Stimulated activated CD8-positive, alpha-beta memory T cell treated with anti-CD3 and anti-CD28 coated beads, Interleukin-7, amount 100 ng/mL, for 48 hours (primary cell): ENCODE measurements at places on chromosomes 6 and 20.

- DNase-seq, result no peak
Measured at GRCh38 chr6:42093582-42094329, 43.4 kb downstream of the TAF8 start.

GRCh38 chr20:32495217-32495565 lies 89.9 kb downstream of the NOL4L start:
- no peak for DNase-seq

DNA sequence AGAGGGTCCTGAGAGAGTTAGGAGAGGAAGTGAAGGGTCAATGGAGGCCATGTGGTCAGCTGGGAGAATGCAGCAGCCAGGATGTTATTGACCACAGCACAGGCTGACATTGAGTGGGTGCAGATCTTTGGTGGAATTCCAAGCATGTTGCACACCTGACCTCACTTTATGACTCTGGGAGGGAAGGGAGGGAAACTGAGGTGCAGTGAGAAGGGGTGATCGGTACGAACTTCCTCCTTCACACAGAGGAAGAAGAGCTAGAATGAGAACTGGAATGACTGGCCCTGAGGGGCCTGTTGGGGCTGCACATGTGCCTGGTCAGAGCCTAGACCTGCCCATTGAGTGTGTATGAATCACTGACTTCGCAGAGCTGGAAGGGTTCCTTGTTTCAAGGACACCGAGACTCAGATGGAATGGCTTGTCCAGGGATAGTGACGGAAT lies 9.8 kb downstream of the FAM83D start:
- DNase-seq, result no peak

DNA sequence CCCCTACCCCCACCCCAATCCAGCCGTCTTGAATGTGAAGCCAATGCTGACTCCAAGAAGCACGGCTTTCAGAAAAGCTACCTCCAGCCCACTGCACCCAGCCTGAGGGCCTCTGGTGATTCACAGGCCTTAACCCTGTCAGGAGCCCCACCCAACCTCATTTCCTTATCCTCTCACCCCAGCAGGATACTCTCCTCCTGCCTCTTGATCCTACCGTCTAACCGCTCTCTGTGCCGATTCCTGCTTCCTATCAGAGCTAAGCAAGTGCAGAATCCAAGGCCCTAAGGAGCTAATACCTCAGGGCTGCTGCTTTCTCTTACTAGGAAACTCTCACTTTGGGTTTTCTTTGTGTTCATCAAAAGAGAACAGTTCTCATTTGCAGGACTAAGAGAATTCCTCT lies 47.2 kb downstream of the TRERF1 start:
- DNase-seq, result no peak

DNA sequence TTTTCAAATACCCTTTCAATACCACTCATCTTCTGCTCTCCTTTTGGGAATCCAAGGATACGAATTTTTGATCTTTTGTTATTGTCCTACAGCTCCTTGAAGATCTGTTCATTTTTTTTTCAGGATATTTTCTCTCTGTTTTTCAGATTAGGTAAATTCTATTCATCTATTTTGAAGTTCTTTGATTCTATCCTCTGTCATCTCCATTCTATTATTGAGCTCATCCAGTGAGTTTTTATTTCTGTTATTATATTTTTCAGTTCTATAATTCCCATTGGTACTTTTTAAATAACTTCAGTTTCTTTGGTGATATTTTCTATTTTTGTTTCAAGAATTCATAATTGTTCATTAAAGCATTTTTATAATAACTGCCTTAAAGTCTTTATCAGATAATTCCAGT lies 14.7 kb upstream of the ADTRP start:
- DNase-seq, result no peak

GRCh38 chr20:48333707-48334106 lies 494.1 kb downstream of the PREX1 start:
- DNase-seq, result no peak

DNA sequence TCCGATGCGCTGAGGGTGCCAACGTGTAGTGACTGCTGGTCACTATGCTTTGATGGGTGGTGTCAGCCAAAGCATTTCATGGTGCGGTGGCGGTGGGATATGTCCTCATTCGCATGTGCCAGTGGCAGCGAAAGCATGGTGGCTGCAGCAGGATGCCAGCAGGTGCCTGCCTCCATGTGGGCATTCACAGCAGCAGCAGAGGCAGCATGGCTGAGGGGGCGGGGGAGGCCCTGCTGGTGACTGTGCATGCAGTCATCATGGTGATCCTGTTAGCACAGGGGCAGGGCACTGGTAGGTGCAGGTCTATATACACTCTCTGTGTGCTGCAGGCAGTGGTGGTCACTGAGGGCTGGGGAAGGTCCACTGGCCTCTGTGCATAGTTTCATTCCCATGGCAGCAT lies 22.0 kb downstream of the FIG4 start:
- no peak for DNase-seq

- DNase-seq, result no peak
Measured at GRCh38 chr6:132070356-132070755, 119.2 kb upstream of the CCN2 start.

DNA sequence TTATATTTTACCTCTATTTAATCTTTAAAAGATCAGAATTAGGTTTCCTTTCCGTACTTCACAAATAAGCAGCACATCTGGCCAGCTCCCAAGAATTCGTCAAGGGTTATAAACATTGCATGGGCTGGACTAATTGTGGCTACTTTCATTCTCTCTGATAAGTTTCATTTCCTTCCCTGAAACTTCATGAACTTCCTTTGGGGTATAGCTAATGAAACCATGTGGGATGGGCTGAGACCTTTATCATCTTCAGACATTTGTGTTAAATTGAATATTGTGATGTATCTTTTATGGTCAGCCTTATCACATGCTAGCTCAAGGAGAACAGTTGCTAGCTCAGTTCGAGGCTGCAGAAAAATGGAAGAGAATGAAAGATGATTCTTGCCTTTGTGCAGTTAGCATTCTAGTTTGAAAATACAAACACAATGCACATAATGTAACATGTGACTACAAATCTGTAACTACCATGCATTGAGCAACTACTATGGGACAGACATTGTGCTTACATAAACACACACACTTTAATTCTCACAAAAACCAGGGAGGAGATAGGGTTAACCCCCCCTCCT lies 1.7 kb upstream of the GMPR start:
- DNase-seq, result no peak

DNA sequence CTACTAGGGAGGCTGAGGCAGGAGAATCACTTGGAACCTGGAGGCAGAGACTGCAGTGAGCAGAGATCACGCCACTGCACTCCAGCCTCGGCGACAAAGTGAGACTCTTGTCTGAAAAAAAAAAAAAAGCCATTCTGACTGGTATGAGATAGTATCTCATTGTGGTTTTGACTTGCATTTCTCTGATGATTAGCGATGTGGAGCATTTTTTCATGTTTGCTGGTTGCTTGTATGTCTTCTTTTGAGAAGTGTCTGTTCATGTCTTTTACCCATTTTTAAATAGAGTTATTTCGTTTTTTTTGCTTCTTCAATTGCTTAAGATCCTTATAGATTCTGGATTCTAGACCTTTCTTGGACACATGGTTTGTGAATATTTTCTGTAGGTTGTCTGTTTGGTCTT lies 103.5 kb upstream of the SIM1 start:
- no peak for DNase-seq
